NCI-H2081 (cell line): ENCODE measurements at places on chromosomes 5 and 9.

DNA sequence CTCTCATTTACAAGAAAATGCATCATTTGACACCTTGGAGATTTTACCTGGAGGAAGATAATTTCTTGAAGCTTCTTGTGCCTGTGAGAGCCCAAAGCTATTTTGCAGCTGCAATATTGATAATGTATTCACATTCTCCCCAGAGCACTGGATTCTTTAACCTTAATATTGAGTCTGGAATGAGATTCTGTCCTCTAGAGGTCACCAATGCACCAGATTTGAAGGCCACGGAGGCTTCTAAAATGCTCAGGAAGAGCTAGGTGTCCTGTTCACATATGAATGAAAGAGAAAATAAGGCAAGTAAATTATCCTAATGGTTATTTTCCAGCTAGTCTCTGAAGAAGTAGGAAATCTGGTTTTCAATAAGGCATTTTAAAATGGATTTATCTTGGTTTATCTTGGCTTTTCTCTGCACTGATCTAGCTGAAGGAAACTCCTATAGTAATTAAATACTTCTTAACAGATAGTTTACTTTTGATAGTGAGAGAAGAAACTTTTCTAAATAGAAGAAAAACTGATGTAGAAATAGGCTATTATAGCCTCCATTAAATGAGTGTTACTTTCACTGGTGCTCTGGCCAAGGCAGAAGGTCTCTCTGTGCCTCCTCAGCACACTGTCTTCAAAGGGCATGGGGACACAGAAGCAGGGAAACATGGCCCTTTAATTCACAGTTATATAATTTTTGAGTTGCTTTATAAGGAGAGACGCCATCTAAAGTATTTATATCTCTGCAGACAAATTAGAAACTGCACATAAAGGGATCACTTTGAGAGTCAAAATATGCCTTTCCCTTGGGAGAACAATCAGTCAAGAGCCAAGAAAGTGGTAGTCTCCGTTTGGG lies 297.0 kb upstream of the ACTBL2 start:
- peak; percentile 20 for DNase-seq

- no peak for DNase-seq
Observed at GRCh38 chr5:137960141-137960540, 70.9 kb downstream of the PKD2L2 start.

- no peak for DNase-seq
Observed at GRCh38 chr9:136835932-136836904, 6.1 kb upstream of the AJM1 start.

DNA sequence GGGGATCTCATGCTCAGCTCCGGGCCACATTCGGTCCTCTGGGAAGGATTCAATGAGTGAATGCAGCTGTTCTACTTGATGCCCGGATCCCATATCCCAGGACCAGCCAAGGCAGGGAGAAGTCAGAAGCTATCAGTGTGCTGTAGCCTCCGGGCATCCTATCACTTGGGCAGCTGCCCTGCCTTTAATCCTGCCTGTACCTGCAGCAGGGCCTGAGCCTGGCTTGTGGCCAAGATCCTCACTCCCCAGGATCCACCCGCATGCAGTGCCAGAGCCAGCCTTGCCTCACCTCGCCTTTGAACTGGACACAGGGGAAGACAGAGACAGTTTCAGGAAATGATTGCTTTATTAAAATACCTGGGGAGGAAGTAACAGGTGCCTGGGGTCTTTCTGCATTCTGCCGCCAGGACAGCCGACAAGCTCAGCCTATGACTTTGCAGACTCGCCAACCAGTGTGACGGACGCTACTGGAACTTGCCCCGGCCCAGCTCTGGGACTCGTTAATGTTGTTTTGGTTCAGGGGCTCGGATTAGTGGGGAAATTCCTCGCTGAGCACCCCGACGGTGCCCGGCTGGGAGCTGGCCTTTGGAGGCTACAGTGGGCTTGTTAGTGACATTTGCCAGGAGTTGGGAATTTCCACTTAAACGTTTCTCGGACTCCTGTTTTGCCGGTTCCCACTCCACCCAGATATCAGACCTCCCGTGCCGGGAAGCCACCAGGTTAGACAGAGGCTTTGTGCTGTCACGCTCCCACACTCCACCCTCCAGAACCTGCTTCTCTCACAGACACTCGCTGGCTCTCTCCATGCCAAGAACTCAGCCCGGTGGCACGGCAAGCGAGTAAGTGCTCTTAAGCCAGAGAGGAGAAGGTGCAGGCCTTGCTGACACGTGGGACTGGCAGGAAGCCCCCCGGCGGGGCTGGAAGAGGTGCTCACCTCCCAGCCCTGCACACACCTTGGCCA lies 721 bp downstream of the PTGES start:
- peak; percentile 42 for DNase-seq

GRCh38 chr9:77753180-77753579 lies 105.1 kb upstream of the GNA14 start:
- DNase-seq = no peak

DNA sequence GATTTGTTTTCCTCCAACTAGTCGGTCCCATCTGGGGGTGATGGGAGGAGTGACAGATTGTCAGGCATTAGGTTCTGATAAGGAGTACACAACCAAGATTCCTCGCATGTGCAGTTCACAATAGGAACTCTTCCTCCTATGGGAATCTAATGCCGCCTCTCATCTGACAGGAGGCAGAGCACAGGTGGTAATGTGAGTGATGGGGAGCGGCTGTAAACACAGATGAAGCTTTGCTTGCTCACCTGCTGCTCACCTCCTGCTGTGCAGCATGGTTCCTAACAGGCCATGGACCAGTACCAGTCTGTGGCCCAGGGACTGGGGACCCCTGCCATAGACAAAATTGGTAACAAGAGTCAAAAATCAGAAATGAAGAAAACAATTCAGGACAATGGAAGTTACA lies 173.3 kb upstream of the HMHB1 start:
- peak; percentile 70 for DNase-seq

DNA sequence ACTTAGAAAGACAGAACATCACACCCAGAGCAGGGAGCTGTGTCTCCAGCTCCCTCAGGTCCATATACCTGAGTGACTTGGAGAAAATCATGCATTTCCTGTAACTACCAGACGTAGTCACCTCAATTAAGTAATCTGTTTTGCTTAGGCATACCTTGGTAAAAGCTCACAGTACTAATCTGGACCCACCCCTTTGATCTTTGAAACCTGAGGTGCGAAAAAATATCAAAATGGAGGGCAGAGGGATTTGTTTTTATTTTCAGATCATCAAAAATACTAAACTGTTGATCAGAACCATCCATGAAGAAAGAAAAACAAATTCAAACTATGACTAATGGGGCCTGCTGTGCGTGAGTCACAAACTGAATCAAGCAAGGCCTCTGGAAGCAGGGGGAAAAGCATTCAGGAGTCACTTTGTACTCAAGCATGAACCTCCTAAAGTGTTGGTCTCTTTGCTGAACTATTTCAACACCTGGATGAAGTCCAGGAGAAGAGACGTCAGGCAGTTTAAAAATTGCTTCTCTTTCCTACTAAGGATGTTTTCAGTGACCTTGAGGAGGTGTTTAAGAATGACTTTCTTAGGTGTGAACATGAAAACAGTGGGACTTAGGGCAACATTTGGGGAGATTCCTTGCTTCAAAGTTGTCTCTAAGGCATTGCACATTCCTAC lies 76.3 kb downstream of the MUSK start:
- DNase-seq = no peak

GRCh38 chr5:8954801-8955200 lies 591.1 kb downstream of the SEMA5A start:
- no peak for DNase-seq

DNA sequence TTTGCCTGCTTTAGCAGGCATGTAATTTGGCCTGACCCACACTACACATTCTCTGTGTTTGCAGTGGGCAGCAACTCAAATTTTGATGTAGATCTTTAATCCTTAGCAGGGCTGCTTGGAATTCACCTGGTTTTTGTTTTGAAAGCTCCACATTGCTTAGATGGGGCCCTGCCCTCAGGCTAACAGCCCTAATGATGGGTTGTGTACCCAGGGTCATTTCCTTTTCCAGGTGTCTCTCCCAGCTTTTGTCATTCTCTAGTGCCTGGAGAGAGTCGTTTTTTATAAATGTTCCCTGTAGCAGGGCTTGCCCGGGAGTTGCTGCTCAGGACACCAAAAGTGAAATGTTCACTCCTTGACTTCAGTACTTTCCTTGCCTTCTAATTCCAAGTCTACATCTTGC lies 126.3 kb downstream of the TRIO start:
- DNase-seq = peak; percentile 93

GRCh38 chr9:77221431-77221830 lies 44.1 kb downstream of the VPS13A start:
- no peak for DNase-seq

- DNase-seq = no peak
Observed at GRCh38 chr5:60820593-60821487, 23.2 kb downstream of the ELOVL7 start.
